ENCODE measurements at places on chromosomes 4 and X.

- DNase-seq, result no peak
Measured at GRCh38 chr4:163768014-163768413, 273.5 kb downstream of the TMA16 start.

DNA sequence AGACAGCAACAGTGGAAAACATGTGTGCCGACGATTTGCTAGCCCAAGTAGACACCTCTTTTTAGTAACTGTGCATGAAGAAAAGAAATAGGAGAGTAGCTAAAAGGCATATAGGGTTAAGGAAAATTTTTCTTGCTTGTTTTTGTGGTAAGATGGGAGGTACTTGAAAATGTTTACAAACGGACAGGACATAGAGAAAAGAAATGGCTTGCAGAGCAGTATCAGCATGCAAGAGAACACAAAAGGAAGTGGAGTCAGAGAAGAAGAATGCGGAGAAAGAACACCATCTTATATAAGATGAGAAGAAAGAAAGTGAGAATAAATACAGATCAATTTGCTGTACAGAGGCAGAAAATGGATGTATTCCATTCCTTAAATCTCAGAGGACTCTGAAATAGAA is 263.7 kb upstream of the ETNPPL start:
- no peak for DNase-seq

- DNase-seq, result no peak
Measured at GRCh38 chrX:99394456-99394855, 1015.6 kb downstream of the PCDH19 start.

GRCh38 chrX:27694667-27695066 is 104.5 kb downstream of the DCAF8L2 start:
- DNase-seq, result no peak

- no peak for DNase-seq
Measured at GRCh38 chr4:147110473-147111367, 165.1 kb upstream of the TTC29 start.

GRCh38 chr4:742096-742741 is 36.6 kb downstream of the PCGF3 start:
- DNase-seq, result no peak

DNA sequence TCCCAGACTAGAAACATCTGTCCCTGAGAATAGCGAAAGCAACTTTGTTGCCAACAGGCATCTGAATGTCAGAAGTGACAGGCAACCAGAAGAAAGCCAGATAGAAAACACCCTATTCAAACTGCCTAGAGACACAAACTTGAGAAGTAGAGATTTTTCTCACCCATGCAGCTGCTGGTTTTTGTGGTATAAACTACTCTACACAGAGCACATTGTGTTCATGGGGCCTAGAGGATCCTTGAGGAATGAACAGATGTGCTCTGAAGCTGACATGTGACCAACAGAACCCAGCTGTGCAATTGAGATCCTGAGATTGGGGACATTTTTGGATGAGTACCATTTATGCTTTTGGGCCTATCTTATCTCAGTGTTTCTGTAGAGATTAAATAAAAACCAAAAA is 63.6 kb upstream of the NRK start:
- DNase-seq, result no peak

GRCh38 chrX:110025395-110025794 is 22.5 kb downstream of the TMEM164 start:
- no peak for DNase-seq

DNA sequence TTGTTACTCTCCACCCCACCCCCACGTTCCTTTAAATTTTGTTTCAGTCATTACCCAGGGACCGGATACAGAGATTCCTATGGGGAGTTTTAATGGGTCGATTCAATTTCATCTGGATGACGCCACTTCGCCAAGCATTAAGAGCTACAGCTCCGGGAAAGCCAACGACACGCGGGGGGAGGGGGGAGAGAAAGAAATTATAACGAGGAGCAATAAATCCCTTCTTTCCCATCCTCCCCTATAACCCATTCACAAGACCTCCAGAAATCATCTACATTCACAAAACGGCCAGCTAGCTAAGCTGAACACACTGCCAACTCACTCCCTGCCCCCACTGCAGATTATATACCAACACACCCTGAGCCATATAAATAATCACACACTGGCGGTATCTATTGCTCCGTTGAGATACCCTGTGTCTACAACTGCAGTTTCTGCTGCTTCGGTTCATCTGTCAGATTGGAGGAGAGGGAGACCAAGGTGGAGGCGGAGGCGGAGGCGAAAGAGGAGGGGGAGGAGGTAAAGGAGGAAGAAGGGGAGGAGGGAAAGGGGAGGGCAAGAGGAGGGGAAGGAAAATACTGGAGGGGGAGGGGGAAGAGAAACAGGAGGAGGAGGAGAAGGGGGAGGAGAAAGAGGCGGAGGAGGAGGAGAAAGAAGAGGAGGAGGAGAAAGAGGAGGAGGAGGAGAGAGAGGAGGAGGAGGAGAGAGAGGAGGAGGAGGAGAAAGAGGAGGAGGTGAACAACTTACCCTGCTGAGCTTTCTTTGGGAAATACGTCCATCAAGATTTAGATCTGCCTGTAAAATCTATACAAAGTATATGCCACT is 113.9 kb upstream of the VAMP7 start:
- no peak for DNase-seq

DNA sequence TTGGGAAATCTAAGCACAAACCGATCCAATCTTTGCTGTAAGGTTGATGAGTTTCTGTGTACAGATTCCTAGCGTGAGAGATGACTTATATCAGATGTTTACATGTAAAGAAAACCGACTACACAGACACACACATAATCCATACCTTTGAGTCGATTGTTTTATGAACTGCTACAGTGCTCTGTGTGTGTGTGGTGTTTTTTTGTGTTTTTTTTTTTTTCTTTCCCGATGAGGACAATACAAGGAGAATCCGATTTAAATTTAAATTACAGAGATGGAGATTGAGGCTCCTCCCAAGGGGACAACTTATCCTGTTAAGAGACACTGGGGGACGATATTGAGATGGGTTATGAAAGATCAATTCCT is 461 bp upstream of the SLC9A6 start:
- DNase-seq, result no peak

DNA sequence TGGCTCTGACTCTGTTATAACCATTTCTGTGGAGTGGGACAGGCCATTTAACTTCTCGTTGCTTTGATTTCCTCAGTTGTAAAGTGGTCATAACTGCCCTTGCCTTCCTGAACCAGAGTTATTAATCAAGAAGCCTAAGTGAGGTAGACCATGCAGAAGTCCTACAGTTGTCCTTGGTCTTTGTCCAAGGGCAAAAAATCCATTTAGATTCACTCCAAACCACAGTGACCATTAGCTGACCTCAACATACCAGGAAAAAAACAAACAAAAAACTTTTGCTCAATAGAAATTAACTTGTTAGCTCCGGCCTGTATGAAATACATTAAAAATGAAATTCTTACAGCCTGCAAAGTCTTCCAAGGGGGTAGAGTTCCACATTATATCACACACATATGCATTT is 52.7 kb downstream of the TBC1D9 start:
- no peak for DNase-seq

GRCh38 chrX:136708348-136708747 is 60.4 kb downstream of the CD40LG start:
- no peak for DNase-seq

GRCh38 chr4:54547299-54548097 is 110.3 kb upstream of the KIT start:
- DNase-seq, result no peak

- no peak for DNase-seq
Measured at GRCh38 chrX:128848374-128848773, 674.9 kb downstream of the SMARCA1 start.

DNA sequence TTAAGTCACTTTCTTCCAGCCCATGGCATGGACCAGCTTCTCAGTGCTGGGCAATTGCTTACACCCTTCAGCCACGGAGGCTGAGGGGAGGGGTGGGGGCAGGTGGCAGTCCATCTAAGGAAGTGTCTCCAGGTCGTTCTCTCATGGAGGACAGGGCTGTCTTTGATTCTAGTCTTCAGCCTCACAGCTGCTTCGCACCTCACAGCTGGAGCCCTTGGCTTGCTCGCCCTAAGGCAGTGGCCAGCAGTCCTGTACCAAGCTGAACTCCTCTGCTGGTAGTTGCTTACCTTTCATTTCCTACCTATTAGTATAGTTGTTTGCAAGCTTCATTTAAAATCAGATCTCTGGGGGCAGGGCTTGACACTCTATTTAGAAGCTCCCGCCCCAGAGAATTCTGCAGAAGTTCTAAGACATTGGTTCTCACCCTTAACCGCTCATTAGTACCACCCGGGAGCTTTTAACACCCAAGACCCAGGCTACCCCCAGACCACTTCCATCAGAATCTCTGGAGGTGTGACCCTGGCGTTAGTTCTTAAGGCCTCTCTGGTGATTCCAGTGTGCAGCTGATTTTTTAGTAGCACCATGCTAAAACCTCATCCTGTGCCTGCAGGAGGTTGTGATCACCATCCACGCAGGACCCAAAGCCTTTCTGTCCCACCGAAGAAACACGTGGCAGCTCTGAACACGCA is 386.8 kb downstream of the UNC5C start:
- no peak for DNase-seq

DNA sequence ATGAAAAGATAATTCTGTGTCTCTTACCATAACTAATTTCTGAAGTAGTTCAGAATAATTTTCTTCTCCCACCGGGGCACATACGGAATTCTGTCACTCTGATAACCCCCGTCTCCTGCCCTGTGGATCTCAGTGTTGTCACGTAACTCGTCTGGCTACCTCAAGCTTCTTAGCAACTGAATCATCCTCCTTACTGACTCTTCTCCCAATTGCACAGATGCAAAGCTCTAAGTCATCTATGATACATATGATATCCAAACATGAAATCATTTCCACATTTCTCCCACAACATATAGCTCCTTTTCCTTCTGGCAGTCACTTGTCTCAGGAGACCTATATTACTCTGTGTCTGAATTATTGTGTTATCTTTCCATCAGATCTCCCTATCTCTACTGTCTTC is 1043.1 kb upstream of the TENM3 start:
- DNase-seq, result no peak

DNA sequence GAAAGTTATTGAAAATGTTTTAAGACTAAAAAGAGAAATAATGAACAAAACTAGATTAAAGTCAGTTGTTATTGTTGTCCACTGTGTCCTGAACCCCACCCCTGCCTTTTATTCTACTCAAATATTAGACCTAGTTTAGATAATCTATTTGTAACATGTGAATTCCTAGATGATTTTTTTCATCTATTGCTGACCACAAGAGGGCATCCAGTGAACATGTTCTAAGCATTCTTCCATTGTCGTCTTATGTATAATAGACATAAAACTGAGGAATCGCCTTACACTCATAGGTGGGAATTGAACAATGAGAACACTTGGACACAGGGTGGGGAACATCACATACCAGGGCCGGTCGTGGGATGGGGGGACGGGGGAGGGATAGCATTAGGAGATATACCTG is 36.4 kb upstream of the HPRT1 start:
- no peak for DNase-seq

DNA sequence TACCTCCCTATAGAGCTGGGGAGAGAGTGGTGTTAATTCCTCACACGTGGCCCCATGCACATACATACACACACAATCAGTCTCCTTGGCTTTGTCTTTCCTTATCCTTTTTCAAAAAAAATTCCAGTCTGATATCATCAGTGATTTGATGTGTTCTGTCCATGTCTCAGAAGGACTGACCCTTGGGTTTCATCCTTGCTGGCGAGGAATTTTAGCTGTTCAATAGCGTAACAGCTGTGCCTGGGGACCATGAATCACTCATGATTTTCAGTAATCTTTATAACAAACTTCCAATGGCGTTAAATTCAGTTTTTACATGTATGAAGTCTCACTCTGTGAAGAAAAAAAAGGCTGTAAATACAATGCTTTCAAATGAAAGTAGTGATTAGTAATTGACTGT is 204.6 kb downstream of the RBMX2 start:
- DNase-seq, result no peak

DNA sequence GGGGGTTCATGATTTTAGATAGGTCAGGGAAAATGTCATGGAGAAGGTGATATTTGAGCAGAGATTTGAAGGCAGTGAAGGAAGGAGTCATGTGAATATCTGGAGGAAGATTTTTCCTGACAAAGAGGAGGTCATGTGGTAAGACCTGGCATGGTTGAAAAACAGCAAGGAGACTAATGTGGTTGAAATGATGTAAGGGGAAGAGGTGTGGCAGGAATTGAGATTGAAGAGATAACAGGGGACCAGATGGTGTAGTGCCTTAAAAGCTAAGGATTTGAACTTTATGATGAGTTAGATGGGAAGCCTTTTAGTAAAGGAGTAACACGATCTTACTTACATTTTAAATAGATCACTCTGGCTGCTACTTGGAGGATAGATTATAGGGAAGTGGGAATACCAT is 210.9 kb downstream of the RTL9 start:
- no peak for DNase-seq

DNA sequence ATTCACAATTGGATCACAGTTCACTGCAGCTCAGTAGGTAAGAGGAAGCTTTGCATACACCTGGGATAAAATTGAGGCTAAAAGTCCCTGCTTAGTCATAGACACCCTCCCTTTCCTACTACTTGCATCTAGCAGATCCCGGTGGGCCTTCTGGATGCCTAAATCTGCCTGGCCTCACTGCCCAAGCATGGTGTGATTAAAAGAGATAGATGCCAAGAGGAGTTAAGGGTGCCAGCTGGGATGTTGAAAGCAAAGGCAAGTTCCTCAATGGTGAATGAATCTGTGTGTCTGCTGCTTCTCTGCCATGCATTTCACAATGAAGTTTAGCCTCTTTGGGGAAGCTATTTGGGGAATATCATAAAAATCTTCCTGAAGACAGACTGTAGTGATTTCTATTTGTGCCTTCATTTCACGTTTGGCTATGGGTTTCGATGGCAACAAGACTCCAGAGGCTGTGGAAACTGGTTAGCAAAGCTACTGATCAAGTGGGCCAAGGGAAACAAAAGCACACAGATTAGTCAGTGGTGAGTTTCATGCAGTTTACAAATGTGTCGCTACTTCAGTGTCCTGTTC is 534.0 kb downstream of the ANKRD50 start:
- no peak for DNase-seq

- no peak for DNase-seq
Measured at GRCh38 chrX:87299563-87300160, 217.9 kb upstream of the KLHL4 start.

- no peak for DNase-seq
Measured at GRCh38 chr4:144902614-144903013, 195.4 kb downstream of the ANAPC10 start.

GRCh38 chr4:142741995-142742394 is 104.1 kb downstream of the INPP4B start:
- no peak for DNase-seq

DNA sequence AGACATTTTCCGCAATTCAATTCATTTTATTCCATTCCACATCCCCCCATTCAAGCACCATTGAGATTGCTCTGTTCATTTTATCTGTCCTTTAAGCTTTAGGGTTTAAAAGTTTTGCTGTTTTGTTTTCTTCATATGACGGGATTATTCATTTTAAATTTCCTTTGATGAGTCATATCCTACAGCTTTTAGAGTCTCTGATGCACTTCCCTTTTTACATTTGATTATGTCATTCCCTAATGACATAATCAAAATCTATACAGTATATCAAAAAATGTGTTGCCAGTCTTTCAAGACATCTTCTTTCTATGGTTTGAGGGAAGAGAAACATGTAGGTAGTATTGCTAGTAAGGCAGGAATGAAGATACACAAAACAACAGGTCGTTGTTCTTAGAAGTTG is 456.3 kb downstream of the PDGFC start:
- no peak for DNase-seq

GRCh38 chr4:38078590-38079421 is 118.6 kb downstream of the PTTG2 start:
- no peak for DNase-seq

- DNase-seq, result no peak
Measured at GRCh38 chrX:21885568-21885967, 29.8 kb downstream of the YY2 start.

Data from stimulated activated CD8-positive, alpha-beta memory T cell treated with anti-CD3 and anti-CD28 coated beads, Interleukin-2, amount 100 ng/mL, for 1 hour (primary cell).